PC-3 (cell line): ENCODE measurements at places on chromosomes 4 and X. TPM values are rescaled to one million over a fixed set of nuclear protein-coding genes. Genes with fewer than 3 reads are reported as not detected.
A peak's percentile ranks its signal among the peaks of the same experiment; 100 is the strongest.

DNA sequence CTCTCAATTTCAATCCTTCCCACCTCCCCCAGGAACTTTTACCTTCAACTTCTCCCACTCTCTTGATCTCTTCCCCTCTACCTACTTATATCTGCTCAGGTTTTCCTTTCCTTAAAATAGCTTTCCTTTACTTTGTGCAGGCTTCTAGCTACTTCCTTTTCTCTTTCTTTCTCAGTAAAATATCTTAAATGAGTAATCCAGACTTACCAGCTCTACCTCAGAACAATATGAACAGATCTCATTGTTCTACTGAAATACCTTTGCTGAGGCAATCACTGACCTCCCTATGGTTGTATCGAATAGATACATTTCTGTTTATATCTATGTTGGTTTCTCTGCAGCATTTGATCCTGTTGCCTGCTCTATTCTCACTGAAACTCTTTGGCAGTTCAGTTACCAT is 86.7 kb upstream of the WDR44 start:
- H3K4me3 ChIP-seq: no peak overlapping the region
- H3K4me1 ChIP-seq: no peaks in the 10 kb centered on the region
- H3K27me3 ChIP-seq: no peaks in the 10 kb centered on the region

DNA sequence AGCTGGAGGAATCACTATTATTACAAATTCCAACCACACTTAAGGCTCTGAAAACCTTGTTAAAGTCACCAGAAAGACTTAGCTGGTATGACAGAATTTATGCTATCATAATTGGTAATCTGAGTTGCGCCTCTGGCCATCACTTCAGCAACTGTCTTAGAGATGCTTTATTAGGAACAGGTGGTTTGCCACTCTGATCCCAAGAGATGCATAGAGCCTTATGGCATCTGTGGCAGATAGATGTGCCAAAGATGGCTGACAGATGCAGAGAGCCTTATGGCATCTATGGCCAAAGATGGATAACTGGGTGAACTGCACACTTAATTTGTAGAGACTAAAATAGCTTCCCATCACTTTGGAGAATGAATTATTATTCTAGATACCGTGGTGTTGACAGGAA is 32.3 kb upstream of the PLAC8 start:
- DNase-seq: no peak
- no peak overlapping the region for H3K27ac ChIP-seq

- no peaks in the 10 kb centered on the region for H3K27me3 ChIP-seq
- no peak overlapping the region for H3K27ac ChIP-seq
- no peak overlapping the region for H3K4me3 ChIP-seq
- peak; percentile 69 for DNase-seq
- H3K4me1 ChIP-seq: no peaks in the 10 kb centered on the region
Measured at GRCh38 chr4:33060674-33061542, 2340.7 kb downstream of the PCDH7 start.

DNA sequence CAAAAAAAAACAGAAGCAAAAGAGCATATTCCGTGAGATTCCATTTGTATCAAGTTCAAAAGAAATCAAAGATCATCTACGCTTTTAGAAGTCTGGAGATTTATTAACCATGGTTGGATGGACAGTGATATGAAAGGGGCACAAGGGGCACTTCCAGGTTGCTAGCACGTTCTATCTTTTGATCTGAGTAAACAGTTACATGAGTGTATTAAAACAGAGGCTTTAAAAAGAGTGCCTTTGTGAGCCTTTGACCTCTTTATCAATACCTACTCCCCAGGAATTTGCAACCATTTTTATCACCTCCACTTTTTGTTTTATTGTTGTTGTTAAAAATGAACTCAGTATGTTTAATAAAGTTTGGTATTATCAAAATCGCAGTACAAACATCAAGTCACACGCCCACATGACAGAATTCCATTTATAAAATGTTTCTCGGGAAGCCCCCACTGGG is 72.4 kb upstream of the UCP1 start:
- no peak overlapping the region for H3K27ac ChIP-seq
- H3K4me3 ChIP-seq: no peak overlapping the region
- H3K4me1 ChIP-seq: peaks cover 3% of the 10 kb centered on the region
- no peak for DNase-seq

GRCh38 chr4:182448281-182449151 is 205.3 kb downstream of the TENM3 start:
- peaks cover 34% of the 10 kb centered on the region for H3K27me3 ChIP-seq
- H3K4me1 ChIP-seq: 0 out of 2 replicates have a peak, but pooled peaks cover 5% of the 10 kb centered on the region
- DNase-seq: peak; percentile 82
- peak overlapping the region; percentile 70 for H3K4me3 ChIP-seq

FLNA gene
- total RNA-seq: 2,058 and 3,170 TPM in 2 replicates

- H3K4me1 ChIP-seq: peaks cover 41% of the 10 kb centered on the region
- DNase-seq: peak; percentile 72
- H3K4me3 ChIP-seq: no peak overlapping the region
- no peaks in the 10 kb centered on the region for H3K27me3 ChIP-seq
Measured at GRCh38 chrX:41384051-41384705, 50.2 kb downstream of the DDX3X start.

DNA sequence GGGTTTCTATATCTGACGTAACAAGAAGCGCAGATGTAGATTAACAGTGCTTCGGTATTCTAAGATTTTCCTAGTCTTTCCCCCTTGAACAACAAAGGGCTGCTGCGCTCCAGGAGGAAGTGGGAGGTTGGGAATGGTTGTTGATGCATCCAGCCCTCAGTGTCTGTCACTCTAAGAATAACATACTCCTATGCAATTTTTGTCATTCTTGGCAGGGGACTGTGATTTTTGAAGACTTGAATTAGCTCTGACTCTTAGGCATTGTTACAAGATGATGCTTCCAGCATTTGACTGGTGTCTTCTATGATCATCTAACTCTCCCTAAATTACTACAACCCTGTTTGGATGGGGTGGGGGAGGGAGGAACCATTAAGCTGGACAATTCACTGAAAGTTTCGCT is 394.2 kb downstream of the ARHGAP24 start:
- no peak for DNase-seq
- no peak overlapping the region for H3K27ac ChIP-seq
- no peak overlapping the region for H3K4me3 ChIP-seq
- H3K4me1 ChIP-seq: peaks cover 9% of the 10 kb centered on the region
- H3K27me3 ChIP-seq: no peaks in the 10 kb centered on the region

DNA sequence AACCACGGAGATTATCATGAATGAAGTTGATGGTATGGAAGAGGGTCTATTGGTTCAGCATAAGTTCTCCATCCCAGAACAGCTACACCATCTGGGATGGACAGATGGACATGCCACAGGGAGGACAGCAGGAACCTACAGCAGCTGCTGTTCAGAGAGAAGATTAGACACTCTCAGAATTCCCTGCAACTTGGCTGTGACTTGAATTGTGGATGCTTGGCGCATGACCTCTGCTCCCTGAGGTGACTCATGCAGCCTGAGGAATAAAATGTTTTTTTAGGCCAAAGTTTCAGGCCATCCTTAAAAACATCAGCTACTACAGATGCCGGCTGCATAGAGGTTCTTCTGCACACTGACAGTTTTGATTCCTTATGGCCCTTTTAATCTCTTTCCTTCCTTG is 97.3 kb downstream of the RS1 start:
- peak; percentile 53 for DNase-seq
- H3K27me3 ChIP-seq: no peaks in the 10 kb centered on the region
- H3K4me1 ChIP-seq: peaks cover 4% of the 10 kb centered on the region; the same call in 1 of the 2 replicates
- no peaks in the 10 kb centered on the region for H3K36me3 ChIP-seq
- H3K27ac ChIP-seq: no peak overlapping the region
- no peak overlapping the region for H3K4me3 ChIP-seq

DNA sequence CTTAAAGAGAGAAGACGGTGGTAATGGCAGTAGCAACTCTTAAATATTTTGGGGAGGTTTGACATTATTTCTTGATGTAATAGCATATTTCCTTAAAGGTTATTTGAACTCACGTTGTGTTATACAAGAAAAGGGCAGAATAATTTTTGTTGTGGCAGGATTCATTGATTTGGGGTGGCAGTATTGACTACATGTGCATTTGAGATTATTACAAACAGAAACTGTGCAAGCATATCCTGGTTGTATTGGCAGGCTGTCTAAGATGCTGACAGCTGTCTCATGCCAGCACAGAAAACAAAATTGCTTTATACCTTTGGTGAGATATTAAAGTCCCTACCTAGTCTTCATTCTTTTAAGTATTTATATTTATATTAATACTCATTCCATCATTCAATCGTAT is 300.7 kb upstream of the MAGEC2 start:
- H3K4me1 ChIP-seq: peaks cover 26% of the 10 kb centered on the region
- no peak overlapping the region for H3K27ac ChIP-seq
- H3K27me3 ChIP-seq: no peaks in the 10 kb centered on the region
- DNase-seq: no peak
- H3K4me3 ChIP-seq: no peak overlapping the region
- H3K36me3 ChIP-seq: no peaks in the 10 kb centered on the region

- no peak overlapping the region for H3K27ac ChIP-seq
- H3K4me3 ChIP-seq: no peak overlapping the region
- no peaks in the 10 kb centered on the region for H3K27me3 ChIP-seq
- peaks cover 31% of the 10 kb centered on the region for H3K4me1 ChIP-seq
- no peaks in the 10 kb centered on the region for H3K36me3 ChIP-seq
Measured at GRCh38 chr4:158016511-158016910, 156.3 kb downstream of the GASK1B start.

DNA sequence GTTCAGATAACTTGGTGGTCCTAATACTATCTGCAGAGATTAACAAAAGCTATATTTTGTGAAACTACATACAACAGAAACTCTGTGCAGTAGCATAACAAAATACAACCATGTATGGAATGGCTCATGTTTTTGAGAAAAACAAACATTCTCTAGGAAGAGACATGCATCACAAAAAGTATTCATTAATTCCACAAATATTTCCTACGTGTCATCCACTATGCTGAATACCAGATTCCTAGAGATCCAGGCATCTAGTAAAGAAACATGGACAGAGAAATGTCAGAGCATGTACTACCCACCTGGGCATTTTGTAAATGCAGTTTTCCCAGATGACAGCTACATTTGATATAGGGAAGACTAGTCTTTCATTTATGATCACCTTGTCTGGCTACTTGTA is 248.1 kb downstream of the OPHN1 start:
- peak overlapping the region; percentile 89; the same call in 1 of the 2 replicates for H3K27ac ChIP-seq
- H3K4me3 ChIP-seq: no peak overlapping the region
- H3K4me1 ChIP-seq: peaks cover 26% of the 10 kb centered on the region
- H3K36me3 ChIP-seq: no peaks in the 10 kb centered on the region
- no peaks in the 10 kb centered on the region for H3K27me3 ChIP-seq

HDAC6 gene
- 58.0 and 61.7 TPM in 2 replicates for total RNA-seq

ADAD1 gene
- not detected in 2 replicates for total RNA-seq

- no peak overlapping the region for H3K4me3 ChIP-seq
- H3K4me1 ChIP-seq: peaks cover 46% of the 10 kb centered on the region
- peaks cover 12% of the 10 kb centered on the region for H3K36me3 ChIP-seq
- no peak overlapping the region for H3K27ac ChIP-seq
Measured at GRCh38 chrX:110175696-110176095, 142.2 kb downstream of the AMMECR1 start.

DNA sequence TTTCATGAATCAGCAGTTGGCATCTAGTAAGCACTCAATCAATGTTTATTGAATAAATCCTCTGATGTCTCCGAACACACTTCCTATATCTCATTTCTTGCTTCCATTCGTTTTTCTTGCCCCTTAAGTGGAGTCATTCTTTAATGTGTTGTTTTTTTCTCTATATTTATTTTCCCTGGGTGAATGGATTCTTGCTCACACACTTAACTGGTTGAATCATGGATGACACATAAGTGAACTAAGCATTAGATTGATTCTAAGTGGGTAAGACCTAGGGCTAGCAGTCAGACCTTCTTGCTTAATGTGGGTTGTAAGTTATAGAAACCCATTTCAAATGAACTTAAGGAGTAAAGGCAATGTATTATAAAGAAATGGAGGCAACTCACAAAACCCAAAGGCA is 111.1 kb downstream of the RTL3 start:
- H3K36me3 ChIP-seq: no peaks in the 10 kb centered on the region
- H3K27ac ChIP-seq: peak overlapping the region; percentile 98
- peaks cover 15% of the 10 kb centered on the region for H3K4me1 ChIP-seq
- H3K4me3 ChIP-seq: no peak overlapping the region
- no peaks in the 10 kb centered on the region for H3K27me3 ChIP-seq
- DNase-seq: peak; percentile 88

GRCh38 chr4:102263024-102263787 is 82.1 kb downstream of the SLC39A8 start:
- peak; percentile 80 for DNase-seq
- H3K4me3 ChIP-seq: no peak overlapping the region
- H3K27ac ChIP-seq: no peak overlapping the region
- H3K4me1 ChIP-seq: peaks cover 7% of the 10 kb centered on the region
- H3K36me3 ChIP-seq: no peaks in the 10 kb centered on the region
- no peaks in the 10 kb centered on the region for H3K27me3 ChIP-seq

PCDH19 gene
- not detected in 2 replicates for total RNA-seq

- H3K36me3 ChIP-seq: no peaks in the 10 kb centered on the region
- H3K27ac ChIP-seq: no peak overlapping the region
- H3K4me3 ChIP-seq: no peak overlapping the region
- peak; percentile 50 for DNase-seq
Measured at GRCh38 chrX:76454456-76454927, 27.0 kb downstream of the MAGEE1 start.

- H3K27ac ChIP-seq: no peak overlapping the region
- peaks cover 26% of the 10 kb centered on the region for H3K4me1 ChIP-seq
- H3K36me3 ChIP-seq: no peaks in the 10 kb centered on the region
- DNase-seq: no peak
Measured at GRCh38 chr4:149791851-149792250, 23.8 kb downstream of the IQCM start.

DNA sequence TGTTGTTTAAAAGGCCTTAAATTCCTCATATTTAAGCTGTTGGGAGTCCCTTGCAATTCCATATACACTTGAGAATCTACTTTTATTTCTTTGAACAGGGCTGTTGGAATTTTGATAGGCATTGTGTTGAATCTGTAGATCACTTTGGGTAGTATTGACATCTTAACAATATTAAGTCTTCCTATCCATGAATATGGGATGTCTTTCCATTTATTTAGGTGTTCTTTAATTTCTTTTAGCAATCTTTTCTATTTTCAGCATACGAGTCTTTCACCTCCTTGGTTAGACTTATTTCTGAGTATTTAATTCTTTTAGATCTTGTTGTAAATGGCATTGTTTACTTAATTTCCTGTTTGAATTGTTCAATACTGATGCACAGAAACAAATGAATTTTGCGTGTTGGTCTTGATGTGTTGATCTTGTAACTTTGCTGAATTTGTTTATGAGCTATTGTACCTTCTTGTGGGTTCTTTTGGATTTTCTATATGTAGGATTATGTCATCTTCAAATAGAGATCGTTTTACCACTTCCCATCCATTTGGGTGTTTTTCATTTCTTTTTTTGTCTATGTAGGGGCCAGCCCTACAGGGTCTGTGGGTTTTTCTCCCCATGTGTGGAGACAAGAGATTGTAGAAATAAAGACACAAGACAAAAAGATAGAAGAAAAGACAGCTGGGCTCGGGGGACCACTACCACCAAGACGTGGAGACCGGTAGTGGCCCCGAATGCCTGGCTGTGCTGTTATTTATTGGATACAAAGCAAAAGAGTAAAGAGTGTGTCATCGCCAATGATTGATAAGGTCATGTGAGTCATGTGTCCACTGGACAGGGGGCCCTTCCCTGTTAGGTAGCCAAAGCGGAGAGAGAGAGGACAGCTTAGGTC is 18.2 kb upstream of the CTBP1 start:
- H3K27me3 ChIP-seq: no peaks in the 10 kb centered on the region
- H3K4me3 ChIP-seq: no peak overlapping the region
- no peak overlapping the region for H3K27ac ChIP-seq
- no peaks in the 10 kb centered on the region for H3K36me3 ChIP-seq
- no peaks in the 10 kb centered on the region for H3K4me1 ChIP-seq
- no peak for DNase-seq

GRCh38 chrX:13093529-13094140 is 49.2 kb upstream of the FAM9C start:
- peaks cover 5% of the 10 kb centered on the region; the same call in 1 of the 2 replicates for H3K4me1 ChIP-seq
- H3K27me3 ChIP-seq: no peaks in the 10 kb centered on the region
- H3K36me3 ChIP-seq: no peaks in the 10 kb centered on the region
- no peak overlapping the region for H3K4me3 ChIP-seq
- no peak for DNase-seq
- H3K27ac ChIP-seq: no peak overlapping the region
